ENCODE measurements at places on chromosomes 7 and 10. TPM values are rescaled to one million over a fixed set of nuclear protein-coding genes. Genes with fewer than 3 reads are reported as not detected.

GRCh38 chr10:88893611-88894010 is 13.6 kb downstream of the STAMBPL1 start:
- no peak for DNase-seq

GRCh38 chr10:51804866-51805265 is 105.5 kb upstream of the CSTF2T start:
- no peak for DNase-seq

DNA sequence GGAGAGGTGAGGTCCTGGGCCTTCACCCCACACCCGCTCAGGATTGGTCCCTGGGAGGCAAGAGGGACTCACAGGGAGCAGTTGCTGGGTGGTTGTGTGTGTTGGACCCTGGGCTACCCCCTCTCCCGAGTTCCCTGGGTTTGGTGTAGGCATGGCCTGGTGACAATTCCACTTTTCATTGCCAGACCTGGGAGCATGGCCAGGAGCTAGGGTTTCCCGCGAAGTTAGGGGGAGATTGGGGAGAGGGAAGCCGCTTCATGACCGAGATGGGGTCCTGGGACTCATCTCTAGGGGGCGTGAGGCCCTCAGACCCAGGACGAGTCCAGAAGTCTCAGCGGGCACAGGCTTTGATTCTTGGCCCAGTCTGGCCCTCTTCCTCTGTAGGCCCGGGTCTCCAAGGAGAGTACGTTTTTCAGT is 606 bp downstream of the PALD1 start:
- DNase-seq = no peak

- DNase-seq = no peak
Measured at GRCh38 chr10:87703771-87704170, 44.1 kb downstream of the PAPSS2 start.

DNA sequence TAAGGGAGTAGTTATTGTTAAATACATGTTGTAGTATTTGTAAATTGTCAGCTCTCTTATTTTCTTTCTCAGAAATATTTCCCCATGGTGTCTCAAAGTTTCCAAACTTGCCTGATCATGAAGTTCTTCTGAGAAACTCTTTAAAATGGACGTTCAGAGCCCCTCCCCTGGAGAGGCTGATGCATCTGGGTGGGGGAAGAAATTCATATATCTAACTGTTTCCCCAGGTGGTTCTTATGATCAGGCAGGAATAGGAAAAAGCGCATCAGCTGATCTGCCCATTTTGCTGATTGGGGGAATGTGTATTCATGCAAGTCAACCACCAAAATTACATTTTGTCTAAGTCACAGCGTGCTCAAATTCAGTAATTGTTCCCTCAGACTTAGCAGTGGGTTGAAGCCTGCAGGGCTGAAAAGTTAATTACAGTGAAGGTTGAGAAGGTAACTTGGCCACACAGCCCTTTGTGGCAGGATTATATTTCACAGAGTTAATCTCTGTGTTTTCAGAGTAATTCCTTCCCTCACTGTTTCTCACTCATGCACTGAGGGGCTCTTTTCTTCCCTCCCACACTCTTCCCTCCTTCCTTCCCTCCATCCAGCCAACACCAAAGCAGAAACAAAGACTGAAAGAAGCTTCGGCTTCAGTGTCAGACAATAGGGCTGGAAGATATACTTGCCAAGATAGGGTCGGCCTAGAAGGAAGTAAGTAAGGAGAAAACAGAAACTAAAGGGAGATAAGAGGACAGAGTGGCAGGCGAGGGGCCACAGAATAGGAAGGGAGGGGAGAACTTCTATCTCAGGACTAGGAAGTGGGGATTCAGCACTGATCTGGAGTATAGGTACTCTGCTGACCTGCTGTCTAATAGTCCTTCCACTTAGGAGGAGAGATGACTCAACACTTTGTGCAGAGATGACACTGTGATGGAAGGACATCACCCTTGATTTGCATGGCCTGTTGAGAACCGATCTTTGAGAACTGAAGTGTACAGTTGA is 50.5 kb upstream of the STARD3NL start:
- DNase-seq = no peak

DNA sequence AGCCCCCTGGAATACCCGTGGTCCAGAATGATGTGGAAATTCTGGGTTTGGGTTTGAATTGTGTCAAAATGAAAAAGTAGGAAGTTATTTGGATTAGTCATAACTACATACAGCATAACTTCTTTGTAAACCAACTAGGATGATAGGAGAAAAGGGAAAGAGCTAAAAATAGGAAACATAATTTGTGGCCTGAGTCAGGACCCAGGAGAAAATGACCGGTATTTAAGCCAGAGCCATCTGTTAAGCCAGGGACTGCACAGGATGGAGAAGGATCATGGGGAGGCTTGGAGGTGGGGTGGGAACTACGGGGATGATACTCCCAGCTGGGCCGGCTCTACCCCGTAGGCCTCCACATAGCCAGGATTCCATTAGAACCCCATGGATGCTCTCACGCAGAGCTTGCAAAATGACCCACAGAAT is 98.6 kb downstream of the MYOF start:
- no peak for DNase-seq

EDRF1 gene
- total RNA-seq = 27.8 TPM

SEMA4G gene
- total RNA-seq = 4.2 TPM
